NK-92 treated with Interleukin-12 subunit alpha and Interleukin-12 subunit beta, amount 100 ng/mL, for 24 hours (cell line): ENCODE measurements at places on chromosomes 2 and 18.

GRCh38 chr2:174545240-174545639 is 52.4 kb downstream of the WIPF1 start:
- no peak for DNase-seq

DNA sequence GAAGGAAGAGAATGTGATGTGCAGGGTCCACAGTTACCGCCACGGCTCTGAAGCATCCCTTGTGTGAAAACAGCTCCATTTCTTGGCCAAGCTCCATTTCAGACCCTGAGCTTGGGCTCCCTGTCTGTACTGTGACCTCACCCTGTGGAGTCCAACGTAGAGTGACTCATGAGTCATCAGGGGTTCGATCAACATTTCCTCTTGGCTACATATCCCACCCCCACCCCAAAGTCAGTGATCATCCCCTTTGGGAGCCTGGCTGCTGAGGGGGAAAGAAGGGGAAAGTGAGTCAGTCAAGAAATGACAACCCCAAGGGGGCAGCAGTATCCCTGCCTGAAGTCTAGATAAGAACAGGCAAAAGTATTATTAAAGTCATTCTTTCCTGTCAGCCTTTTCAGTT is 62.2 kb downstream of the PAPOLG start:
- no peak for DNase-seq

DNA sequence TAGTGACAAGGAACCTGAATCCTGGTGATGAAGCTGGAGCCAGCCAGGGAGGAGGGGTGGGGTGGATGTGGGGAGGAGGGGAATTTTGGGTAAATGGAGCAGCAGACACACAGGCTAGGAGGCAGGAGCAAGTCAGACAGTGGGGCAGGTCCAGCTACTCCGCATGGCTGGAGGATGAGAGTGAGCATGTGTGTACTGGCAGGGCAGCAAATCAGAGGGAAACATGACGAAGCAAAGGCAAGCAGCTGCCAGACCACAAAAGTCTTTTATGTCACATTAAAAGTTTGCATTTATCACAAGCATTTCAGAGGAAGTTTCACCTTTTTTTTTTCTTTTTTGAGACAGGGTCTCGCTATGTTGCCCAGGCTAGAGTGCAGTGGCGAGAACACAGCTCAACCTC is 11.9 kb upstream of the KIDINS220 start:
- no peak for DNase-seq

- DNase-seq, result no peak
These were observed 19.6 kb upstream of the RPL31 start for GRCh38 chr2:100982431-100982861.

- no peak for DNase-seq
These were observed 780 bp upstream of the ITGAV start for GRCh38 chr2:186588940-186589611.

DNA sequence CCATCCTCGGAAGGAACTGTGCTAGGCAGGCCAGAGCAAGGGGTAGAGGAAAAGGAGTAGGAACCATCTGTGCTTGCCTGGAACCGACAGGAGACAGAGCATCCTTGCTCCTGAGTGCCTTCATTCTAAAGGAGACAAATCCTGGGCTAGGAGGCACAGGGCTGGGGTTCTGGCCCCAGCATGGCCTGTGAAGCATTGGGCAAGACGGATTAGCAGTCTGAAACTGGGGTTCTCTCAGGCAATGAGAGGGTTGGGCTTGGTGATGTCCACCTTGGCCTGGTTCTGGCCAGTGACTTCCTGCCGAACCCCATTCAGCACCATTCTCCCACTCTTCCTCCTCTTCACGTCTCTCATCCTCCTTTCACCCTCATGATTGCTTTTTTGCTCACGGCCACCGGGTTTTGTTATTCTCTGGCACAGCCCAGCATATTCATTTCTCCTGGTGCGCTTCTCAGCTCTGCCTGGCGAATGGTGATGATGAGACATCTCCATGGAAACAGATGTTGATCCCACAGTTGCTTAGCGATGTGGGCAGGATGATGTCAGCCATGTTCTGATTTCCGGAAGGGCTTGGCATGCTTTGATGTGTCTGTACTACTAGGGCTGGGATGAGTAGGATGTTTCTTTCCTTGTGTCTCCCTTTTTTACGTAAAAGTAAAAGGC is 127.7 kb downstream of the CAPN13 start:
- no peak for DNase-seq

- no peak for DNase-seq
These were observed 86.7 kb upstream of the MAP4K4 start for GRCh38 chr2:101610750-101611315.

DNA sequence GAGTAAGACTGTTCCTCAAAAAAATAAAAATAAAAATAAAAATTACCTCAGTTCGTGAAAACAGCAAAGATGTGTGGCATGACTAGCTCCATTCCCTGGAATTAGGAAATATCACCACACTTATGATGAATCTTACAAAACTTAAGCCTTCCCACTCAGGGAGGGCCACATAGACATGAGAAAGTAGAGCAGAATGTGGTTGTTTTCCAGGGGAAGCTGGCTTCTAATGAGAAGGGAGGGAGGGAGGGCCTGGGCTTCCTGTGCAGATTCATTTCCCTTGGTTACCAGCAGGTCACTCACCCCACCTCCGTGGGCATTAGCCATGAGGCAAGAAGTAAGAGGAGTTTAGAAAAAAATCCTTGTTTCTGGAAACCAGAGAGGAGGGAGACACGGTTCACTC is 95.9 kb upstream of the RMDN2 start:
- no peak for DNase-seq
